ENCODE measurements at places on chromosomes 11 and 22.
A peak's percentile ranks its signal among the peaks of the same experiment; 100 is the strongest.

GRCh38 chr11:117299351-117300282, 8.5 kb downstream of the BACE1-AS start:
- DNase-seq, result no peak

GRCh38 chr22:28630177-28630574, 49.5 kb downstream of the TTC28 start:
- DNase-seq, result no peak

GRCh38 chr11:91244912-91245311, 979.7 kb upstream of the FAT3 start:
- no peak for DNase-seq

DNA sequence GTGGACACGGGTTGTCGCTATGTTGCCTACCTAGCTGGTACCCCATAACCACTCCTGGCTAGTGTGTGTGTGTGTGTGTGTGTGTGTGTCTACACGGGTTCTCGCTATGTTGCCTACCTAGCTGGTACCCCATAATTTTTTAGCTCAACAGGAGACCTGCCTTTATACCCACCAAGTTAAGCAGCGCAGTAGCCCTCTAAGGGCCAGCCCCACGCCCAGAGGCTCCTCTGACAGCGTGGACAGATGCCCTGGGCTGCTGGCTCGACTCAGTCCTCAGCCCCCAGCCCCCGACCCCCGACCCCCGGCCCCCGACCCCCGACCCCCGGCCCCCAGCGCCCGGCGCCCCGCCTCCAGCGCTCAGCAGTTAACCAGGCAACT, 351 bp upstream of the AKIP1 start:
- no peak for DNase-seq

DNA sequence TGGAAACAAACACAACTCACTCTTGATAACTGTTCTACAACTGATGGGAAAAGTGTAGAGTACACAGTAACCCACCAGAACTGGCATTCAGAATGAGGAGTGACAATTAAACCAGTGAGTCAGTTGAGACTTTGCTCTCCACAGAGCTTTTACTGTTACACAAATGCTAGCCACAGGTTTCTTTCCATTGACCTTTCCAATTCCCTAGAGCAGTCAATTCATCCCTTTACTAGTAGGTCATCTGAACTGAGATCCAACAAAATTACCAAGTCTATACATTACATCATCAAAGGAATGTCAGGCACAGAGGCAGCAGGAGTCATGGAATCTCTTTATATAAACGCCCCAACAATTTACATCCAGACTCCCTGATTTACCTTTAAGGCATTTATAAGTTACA, 65.9 kb downstream of the PHF21A start:
- DNase-seq, result peak; percentile 37

DNA sequence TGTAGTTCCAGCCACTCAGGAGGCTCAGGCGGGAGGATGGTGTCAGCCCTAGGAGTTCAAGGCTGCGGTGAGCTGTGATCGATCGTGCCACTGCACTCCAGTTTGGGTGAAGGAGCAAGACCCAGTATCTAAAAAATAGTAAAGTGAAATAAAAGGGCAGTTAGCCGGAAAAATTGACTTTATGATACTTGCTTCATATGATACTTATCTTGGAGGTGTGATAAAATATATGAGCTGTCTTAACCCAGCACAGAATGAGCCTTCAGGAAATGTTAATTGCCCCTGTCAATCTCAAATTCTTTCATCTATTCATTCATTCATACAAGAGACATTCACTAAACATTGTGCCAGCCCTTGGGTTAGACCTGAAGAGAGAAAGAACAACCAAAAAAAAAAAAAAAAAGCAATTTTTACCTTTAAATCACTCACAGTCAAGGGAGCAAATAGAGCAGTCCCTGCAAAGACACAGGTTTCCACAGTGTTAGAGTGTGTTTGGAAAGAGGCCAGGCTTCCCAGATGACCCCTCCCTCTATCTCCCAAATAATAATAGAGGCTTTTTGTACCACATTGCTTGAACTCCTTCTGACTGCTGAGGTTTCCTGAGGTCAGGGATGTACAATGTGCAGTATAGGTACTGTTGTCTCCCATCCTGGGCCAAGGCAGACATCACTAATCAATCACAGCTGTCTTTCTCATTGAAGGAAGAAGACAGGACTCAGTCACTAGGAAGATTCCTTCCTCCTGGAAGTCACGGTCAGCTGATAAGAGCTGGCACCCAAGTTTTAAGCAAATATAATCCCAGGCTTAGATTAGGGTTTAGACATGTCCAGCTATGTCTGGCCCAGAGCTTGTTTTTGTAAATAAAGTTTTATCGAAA, 454.6 kb downstream of the MIAT start:
- DNase-seq, result no peak

- DNase-seq, result peak; percentile 80
These were observed 27.7 kb upstream of the PPP2R1B start for GRCh38 chr11:111793863-111794262.
